Fibroblast of lung (primary cell): ENCODE measurements at places on chromosomes 11 and 22. TPM values are rescaled to one million over a fixed set of nuclear protein-coding genes. Genes with fewer than 3 reads are reported as not detected.
A peak's percentile ranks its signal among the peaks of the same experiment; 100 is the strongest.

Gene OR2D2
- total RNA-seq: 0.26 and 0.33 TPM in 2 replicates

Gene C22orf31
- total RNA-seq: 0.17 TPM in 1 of 2 replicates, not detected in the other

Gene NPAT
- 11.0 and 12.7 TPM in 2 replicates for total RNA-seq

DNA sequence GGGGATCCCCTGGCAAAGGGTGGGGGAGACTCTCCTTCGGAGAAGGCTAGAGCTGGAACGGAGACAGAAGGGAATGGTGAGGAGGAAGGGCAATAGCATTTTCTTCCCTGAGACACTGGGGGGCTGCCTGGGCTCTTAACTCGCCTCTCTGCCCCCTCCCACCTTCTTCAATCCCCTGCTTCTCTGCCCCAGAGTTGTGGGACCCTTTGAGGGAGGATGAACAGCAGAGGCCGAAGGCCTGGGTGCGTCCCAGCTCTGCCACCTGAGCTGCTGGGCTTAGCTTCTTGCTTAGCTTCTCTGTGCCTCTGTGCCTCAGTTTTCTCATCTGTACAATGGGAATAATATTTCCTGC is 72.4 kb downstream of the RTL6 start:
- H3K27ac ChIP-seq: no peak overlapping the region
- H3K27me3 ChIP-seq: no peaks in the 10 kb centered on the region
- DNase-seq: no peak
- H3K4me3 ChIP-seq: no peak overlapping the region
- H3K4me1 ChIP-seq: no peaks in the 10 kb centered on the region

GRCh38 chr11:30342736-30343166 is 19.8 kb downstream of the ARL14EP start:
- H3K4me1 ChIP-seq: no peaks in the 10 kb centered on the region
- no peak overlapping the region for H3K27ac ChIP-seq
- H3K4me3 ChIP-seq: no peak overlapping the region
- DNase-seq: no peak

- no peaks in the 10 kb centered on the region for H3K36me3 ChIP-seq
- H3K27ac ChIP-seq: no peak overlapping the region
- H3K4me3 ChIP-seq: no peak overlapping the region
- no peaks in the 10 kb centered on the region for H3K4me1 ChIP-seq
- no peaks in the 10 kb centered on the region for H3K27me3 ChIP-seq
- DNase-seq: peak; percentile 16
Measured at GRCh38 chr11:127998421-127998820, 588.9 kb downstream of the ETS1 start.

DNA sequence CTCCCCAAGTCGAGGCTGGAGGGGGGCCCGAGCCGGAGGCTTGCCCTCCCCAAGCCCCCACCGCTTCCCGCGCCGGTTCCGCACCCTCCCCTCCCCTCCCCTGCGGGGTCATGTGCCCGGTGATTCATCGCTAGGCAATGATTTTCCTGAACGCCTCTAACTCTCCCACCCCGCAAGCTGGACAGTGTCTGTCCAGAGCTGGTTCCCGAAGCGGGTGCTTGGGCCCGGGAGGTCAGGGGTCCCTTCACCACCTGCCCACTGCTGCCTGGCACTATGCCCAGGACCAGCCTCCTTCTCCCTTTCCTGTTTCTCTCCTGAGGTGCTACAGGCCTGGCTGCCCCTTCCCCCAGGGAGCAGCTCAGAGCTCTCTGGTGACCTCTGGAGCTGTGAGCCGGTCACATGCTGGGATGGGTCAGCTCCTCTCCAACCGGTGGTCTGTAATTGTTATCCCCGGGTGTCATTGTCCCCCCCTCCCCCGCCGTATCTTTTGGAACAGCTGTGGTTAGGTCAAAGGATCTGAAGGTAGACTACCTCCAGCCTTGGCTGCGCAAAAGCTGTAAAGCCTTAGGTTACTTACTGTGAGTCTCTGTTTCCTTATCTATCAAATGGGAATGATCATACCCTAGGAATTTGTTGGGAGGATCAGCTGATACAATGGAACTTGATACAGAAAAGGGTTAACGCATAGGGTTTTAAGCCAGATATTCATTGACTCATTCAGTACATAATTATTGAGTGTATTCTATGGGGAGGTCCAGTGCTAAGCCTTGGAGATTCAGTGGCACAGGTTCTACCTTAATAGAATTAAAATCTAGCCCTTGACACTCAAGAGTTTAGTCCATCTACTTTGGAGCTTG is 753 bp downstream of the STX3 start:
- peak overlapping the region; percentile 82 for H3K27ac ChIP-seq
- H3K27me3 ChIP-seq: no peaks in the 10 kb centered on the region
- DNase-seq: peak; percentile 77
- H3K36me3 ChIP-seq: no peaks in the 10 kb centered on the region
- H3K4me1 ChIP-seq: peaks cover 2% of the 10 kb centered on the region
